Activated naive CD4-positive, alpha-beta T cell treated with Interleukin-2 at 50 U/mL for 16 hours (primary cell): ENCODE measurements at places on chromosomes 11 and 22.
A peak's percentile ranks its signal among the peaks of the same experiment; 100 is the strongest.

- no peak for DNase-seq
These were observed 8.2 kb downstream of the STX5 start for GRCh38 chr11:62823677-62824076.

DNA sequence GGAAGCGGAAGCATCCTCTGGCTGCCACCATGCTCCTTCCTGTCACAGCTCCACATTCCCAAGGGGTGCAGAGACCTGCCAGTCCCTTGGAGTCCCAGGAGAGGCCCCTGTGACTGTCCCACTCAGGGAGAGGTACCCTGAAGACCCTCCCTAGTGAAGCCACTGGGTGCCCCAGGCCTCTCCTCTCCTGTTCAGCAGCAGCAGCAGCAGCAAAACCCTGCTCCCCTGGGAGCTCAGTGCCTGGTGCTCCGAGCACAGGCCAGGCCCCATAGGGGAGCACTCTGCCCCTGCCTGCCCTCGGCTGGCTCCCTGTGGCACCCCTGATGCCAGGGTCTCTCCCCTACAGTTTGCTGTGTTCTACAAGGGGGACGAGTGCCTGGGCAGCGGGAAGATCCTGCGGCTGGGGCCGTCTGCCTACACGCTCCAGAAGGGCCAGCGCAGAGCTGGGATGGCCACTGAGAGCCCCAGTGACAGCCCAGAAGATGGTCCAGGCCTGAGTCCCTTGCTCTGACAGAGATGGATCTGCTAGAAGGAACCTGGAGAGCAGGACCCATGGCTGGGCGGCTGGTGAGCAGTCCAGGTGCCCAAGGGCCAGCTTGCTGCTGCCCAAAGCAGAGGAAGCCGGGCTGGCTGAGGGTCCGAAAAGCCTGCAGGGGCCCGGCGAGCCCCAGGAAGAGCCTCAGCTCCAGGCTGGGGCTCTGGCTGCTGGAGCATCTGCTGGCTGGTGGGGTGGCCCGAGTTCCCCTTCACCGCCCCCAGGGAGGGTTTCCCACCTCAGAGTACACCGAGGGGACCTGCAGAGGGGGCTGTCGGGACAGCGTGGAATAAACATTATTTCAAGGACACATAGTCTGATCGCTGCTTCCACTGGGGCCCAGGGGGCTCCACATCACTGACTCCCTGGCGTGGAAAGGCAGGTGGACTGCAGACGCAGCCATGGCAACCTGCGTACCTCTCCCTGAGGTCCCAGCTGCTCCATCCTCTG is 21.3 kb downstream of the TRMU start:
- DNase-seq, result no peak

DNA sequence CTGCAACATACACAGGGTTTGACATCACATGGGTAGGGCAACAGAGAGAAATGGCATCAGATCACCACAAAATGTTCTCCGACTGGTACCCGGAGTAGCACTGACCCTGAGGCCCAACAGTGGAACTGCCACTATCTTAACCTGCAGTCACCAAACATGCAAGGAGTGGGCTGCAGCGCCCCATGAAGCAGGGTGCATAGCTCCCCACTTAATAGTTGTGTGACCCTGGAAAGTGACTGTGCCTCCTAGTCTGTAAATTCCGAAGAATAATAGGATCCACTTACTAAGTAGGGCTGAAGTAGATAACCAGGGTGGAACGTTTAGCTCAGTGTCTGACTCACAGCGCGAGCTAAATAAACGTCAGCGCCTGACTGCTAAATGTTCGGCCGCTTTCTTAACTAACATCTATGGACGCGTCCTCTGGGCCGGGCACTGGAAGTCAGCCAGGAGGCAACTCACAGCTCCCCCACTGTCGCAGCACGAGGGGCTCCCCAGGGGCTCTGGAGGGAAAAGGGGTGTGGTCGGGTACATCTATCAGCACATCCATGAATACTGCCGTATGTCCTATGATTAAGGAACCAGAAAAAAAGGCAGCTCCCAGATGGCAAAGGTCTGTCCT is 777 bp downstream of the LTO1 start:
- DNase-seq, result peak; percentile 21

DNA sequence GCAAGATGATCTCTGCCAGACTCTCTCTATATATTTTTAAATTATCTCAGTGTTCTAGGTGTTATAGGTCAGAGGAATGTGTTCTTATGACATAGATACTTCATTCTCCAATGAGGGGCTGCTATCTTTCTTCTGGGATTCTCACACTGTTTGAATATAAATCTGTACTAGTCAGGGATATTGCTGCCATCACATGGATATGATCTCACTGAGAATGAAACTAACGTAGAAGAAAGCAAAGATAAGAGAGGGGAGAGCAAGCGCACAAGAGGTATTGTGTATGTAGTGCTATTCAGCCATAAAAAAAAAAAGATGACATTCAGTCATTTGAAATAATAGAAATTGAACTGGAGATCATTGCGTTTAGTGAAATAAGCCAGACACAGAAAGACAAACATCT is 42.2 kb upstream of the SLC36A4 start:
- no peak for DNase-seq

DNA sequence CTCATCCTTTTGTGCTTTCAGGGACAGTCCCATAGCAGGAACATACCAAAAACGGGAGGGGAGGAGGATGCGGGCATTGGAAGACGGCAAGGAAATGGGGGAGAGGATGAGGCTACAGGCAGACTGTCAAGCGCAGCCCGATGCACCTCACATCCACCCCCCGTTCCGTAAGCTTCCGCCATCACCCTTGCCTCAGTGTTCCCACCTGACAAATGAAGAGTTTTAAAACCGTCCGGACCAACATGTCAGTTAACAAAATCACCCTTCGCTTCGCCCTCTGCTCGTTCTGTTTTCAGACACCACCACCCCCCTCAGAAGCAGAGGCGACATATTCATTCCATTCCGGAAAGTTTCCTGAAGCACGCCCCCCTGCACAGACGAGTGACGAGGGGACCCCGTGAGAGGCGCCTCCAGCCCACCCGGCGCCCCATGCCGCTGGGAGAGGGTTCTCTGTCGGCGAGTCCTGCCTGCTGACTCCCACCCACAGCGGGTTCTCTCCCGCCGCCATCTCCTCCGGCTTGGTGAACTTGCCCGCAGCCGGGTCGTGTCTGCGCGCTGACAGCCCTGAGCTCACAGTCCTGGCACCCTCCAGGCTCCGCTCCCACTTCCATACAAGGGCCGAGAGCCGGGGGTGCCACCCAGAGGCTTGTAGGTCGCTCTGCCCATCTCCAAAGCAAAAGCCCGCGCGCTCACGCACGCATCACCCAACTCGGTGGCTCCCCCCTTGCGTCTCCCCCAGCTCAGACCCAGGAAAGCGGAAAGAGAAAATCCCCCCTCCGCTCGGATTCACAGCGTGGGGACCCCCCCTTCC is 1.5 kb downstream of the IGSF9B start:
- peak; percentile 41 for DNase-seq

GRCh38 chr11:109267293-109268095 is 154.5 kb upstream of the C11orf87 start:
- no peak for DNase-seq

GRCh38 chr11:7332451-7332850 is 80.7 kb downstream of the SYT9 start:
- no peak for DNase-seq

DNA sequence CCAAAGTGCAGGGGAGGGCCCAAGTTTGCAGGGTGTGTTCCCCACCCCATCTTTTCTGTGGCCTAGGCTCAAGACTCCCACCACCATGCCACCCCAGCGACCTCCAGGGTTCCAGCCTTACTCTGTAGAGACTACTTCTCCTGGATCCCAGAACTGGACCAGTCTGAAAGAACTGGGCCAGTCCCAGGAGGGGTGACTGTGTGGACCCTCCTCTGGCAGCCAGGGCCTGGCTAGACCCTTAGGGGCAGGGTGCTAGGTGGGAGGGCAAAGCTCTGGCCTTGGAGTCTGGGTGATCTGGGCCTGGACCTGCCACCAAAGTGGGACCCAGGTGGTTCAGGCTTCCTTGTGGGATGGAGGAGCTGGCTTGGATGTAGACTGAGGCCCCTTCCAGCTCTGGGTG is 41.8 kb upstream of the ACCSL start:
- no peak for DNase-seq

GRCh38 chr11:62930157-62930556 is 9.0 kb upstream of the CHRM1 start:
- no peak for DNase-seq

- DNase-seq, result no peak
These were observed 107.6 kb downstream of the CCDC34 start for GRCh38 chr11:27255447-27255828.

DNA sequence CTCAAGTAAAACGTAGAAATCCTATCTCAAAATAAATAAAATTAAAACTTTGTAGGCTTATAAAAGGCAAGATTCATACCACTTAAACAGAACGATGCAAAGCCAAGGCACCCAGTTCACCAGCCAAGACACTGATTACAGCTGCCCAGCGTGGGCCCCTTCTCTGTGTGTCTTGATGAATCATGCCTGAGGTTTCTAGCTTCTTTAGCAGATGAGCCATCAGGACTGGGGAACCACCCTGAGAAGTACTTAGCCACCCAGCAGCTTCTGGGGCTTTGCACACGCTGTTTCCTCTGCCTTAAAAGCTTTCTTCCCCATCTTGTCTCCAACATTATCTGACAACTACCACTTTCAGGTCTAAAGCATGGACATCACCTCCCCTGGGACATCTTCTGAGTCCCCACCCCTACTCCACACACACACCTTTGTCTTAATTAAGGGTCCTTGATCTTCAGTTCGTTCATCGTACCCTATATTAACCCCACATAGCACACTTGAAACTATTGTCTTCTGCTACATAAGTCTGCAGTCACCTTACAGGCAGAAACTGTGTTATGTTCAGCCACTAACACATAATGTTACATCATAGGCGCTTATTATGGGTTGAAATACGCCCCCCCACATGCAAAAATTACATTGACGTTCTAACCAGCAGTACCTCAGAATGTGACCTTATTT is 8.7 kb upstream of the LAYN start:
- DNase-seq, result peak; percentile 57

DNA sequence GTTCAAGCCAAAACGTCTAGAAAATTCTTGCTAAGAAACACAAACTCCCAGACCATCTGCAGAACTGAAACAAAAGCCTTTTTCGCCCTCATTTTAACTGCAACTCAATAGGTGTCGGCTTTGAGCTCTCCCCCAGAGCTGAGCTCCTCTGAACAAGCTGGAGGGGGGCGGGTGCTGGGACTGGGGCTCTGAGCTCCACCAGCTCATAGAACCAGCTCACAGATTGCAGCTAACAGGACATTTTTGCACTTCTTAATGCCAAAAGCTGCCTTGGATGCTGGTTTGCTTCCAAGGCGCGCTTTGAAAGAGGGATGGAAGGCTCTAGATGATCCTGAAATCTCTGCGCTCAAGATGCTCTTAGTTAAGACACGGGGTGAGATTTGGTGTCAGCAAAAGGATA is 6.0 kb upstream of the YWHAH start:
- DNase-seq, result no peak

- no peak for DNase-seq
These were observed 752.3 kb downstream of the NTM start for GRCh38 chr11:132122735-132123134.

DNA sequence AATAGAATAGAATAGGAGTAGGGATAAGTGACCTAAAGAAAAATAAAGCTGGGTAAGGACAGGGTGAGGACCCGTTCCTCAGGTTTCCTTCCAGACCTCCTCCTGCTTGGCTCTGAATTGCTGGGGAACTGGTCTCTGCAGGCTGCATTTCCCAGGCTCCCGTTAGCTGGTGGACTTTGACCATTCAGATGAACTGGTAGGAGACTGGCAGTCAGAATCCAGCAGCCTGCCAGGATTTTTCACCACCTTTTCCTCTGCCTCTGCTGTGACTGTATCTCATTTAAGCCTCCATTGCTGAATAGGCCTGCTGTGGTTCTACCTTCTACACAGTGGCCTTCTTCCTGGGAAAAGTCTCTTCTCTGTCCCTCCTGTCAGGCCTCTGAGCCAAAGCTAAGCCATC is 24.6 kb upstream of the SMPD1 start:
- no peak for DNase-seq

GRCh38 chr11:44777209-44778194 is 50.7 kb downstream of the TSPAN18 start:
- no peak for DNase-seq

- no peak for DNase-seq
These were observed 98.5 kb downstream of the CTTN start for GRCh38 chr11:70496591-70497535.

DNA sequence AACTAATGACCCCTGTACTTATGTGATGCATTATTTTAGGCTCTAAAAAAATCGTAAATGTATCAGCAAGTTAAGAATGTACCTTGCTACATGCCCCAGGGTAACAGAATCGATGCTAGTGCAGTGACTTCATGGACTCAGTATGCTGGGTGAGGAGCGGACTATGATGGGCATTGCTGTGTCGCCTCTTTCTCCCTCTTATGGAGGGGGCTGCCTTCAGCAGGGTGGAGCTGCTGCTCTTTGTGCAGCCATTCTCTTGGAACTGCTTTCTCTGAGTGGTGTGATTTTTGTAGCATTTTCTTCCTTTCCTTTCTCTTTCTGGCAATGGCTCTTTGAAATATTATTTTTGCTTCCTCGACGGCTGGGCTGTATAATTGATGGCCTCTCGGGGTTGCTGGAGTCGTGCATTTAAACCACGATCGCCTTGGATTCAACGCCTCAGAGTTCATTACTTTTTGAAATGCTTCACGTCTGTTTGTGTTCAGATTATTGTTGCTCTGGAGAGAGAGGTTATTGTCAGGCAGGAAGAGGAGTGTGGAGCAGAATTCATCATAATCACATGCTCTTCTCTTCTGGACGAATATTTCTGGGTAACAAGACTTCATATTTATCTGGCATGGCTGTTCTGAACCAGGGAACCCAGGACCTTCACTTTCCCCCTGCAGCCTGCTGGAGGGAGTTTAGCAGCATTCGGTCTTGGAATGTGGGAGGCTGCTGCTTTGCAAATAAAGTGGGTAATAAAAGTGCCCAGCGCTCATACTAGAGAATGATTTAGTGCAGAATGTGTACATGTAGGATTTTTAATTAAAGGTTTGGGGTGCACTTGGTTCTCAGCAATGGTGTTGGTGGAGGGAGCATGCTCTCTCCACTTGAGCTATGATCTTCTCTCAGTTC is 804.2 kb downstream of the NTM start:
- no peak for DNase-seq

DNA sequence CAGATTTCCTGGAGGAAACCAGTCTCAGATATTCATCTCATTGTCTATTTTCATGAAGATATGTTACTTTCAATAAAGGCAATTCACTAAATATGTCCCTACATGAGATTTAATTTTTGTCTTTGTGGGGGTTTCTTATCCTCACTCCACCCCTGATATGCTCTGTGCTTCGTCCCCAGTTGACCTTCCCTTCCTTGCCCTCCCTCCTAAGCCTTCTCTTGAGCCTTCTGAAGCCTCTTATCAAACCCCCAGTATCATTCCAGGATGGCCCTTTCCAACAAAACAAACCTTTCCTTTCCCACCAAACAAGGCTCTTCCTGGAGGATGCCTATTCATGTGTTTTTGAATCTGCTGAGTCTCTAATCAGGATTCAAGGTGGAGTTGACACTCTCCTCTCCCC is 44.8 kb downstream of the CSNK2A3 start:
- DNase-seq, result no peak

DNA sequence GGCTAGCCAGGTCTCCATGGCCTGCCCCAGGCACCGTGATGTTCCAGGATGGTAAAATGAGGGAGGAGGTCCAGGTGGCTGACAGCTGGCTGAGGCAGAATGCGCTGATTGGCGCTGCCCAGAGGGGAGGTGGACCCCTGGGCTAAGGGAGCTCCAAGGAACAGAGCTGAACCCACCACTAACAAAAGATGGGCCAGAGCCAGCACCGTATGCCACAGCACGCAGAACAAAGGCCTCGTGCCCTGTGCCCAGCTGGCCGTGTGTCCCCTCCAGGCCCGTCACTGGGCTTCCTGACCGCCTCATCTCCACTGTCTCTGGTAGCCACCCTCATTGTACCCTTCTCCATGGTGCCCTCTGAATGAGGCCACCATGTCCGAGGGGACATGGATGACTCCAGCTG is 19.6 kb upstream of the PRODH start:
- DNase-seq, result no peak
